Stimulated activated CD4-positive, alpha-beta T cell treated with anti-CD3 and anti-CD28 coated beads, TNF-alpha, amount 100 ng/mL, for 1 hour (primary cell): ENCODE measurements at places on chromosomes 5 and 9.

GRCh38 chr5:1103505-1104326 is 8.1 kb downstream of the SLC12A7 start:
- no peak for DNase-seq

GRCh38 chr9:33065157-33066076 is 11.1 kb downstream of the SMU1 start:
- DNase-seq: no peak

DNA sequence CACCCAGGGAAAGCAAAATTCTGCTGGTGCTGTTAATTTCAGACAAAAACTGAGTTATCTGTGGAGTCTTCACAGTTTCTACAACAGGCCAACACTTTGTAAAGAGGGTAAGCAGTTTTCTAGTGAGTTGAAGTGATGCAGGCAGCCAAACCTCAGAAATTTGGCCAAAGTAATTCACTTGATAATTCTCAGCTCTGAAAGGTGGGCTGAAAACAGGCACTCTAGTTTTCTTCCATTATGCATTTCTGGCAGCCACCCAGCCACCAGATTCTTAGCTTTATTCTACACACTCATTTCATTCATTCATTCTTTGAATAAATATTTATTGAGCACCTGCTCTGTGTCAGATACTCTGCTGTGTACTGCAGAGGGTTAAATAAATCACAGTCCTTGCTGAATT is 184.2 kb downstream of the RAB3C start:
- no peak for DNase-seq

GRCh38 chr9:69535286-69535832 is 136.8 kb downstream of the APBA1 start:
- no peak for DNase-seq

DNA sequence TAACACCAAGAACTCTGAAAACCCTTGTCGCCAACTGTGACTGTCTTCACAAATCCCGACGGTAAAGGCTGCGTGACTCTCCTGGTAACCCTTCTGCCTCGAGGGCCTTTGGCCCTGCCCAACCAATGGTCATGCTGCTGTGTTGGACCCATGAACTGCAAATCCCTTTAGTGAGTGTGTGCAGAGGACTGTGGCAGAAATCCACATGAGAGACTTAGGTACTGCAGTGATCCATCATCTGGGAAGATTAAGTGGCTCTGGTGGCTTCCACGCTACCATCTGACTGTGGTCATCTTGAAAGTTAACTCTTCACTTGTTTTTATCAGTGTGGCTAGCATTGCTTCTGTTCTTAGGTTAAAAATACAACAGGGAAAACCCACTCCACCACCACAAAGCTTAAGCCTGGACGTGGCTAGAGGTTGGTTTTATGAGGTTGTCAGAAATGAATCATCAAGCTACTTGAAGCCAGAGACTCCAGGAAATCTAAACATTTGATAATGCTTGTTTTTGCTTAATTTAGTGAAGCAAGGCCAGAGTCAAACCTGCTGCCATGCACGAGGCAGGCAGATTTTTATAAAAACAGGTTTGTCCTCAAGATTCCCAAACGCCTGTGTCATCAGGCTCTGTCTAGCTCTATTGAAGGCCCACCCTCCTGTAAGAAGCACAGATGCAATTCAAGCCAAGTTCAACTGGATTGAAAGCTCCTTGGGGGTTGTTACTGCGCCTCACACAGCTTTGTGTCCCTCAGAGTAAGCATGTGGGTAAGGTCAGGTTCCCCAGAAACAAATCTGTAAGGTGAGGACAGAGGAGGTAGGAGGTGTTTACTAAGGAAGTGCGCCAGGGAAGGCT is 52.7 kb upstream of the ERCC6L2 start:
- no peak for DNase-seq

- DNase-seq: no peak
Observed at GRCh38 chr5:33975852-33976251, 8.6 kb downstream of the SLC45A2 start.

DNA sequence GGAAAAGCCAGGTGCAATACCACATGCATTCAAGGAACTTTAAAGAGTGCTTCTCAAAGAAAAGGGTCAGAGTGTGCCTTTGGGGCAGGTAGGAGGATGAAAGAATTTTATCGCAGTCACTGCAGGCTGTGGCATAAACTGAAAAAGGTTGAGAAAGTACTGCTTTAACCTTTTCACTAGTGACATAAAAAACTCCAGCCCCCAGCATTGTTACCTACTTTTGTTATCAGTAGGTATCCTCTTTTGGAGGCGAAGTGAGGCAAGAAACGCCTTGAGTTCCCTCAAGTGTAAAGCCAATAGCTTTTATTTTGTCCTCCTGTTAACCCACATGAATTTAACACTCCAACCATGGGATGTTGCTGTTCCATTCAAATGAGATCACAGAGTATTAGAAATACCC is 64.7 kb upstream of the CHD1 start:
- DNase-seq: no peak

DNA sequence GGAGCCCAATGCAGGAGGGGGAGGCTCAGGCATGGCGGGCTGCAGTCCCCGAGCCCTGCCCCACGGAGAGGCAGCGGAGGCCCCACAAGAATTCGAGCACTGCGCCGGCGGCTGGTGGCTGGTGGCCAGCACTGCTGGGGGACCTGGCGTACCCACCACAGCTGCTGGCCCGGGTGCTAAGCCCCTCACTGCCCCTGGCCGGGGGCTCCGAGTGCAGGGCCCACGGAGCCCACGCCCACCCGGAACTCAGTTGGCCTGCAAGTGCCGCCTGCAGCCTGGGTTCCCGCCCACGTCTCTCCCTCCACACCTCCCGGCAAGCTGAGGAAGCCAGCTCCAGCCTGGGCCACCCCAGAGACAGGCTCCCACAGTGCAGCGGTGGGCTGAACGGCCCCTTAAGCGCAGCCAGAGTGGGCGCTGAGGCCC is 780.3 kb downstream of the DTWD2 start:
- no peak for DNase-seq

- no peak for DNase-seq
Observed at GRCh38 chr5:79020861-79021561, 35.9 kb upstream of the ARSB start.

DNA sequence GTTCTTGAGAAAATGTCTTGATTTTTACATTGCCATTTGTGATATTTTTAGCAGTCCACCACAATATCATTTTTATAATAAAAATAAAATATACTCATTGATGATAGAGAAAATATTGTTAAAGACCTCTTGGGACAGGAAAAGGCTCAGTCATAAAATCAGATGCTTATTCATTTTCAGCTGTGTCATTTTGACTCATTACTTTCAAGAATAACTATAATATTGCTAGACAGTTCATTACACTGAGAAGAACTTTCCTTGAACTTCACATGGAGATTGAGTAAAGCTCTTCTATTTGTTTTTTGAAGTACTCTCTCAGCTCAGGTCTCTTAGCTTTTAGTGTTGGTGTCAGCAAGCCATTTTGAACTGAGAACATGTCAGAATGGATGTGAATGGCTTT is 8.5 kb upstream of the MEIKIN start:
- no peak for DNase-seq

DNA sequence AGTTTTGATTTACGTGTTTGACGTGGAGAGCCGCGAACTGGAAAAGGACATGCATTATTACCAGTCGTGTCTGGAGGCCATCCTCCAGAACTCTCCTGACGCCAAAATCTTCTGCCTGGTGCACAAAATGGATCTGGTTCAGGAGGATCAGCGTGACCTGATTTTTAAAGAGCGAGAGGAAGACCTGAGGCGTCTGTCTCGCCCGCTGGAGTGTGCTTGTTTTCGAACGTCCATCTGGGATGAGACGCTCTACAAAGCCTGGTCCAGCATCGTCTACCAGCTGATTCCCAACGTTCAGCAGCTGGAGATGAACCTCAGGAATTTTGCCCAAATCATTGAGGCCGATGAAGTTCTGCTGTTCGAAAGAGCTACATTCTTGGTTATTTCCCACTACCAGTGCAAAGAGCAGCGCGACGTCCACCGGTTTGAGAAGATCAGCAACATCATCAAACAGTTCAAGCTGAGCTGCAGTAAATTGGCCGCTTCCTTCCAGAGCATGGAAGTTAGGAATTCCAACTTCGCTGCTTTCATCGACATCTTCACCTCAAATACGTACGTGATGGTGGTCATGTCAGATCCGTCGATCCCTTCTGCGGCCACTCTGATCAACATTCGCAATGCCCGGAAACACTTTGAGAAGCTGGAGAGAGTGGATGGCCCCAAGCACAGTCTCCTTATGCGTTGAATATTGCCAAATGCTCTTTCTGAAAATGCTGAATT is 850 bp downstream of the RRAGA start:
- DNase-seq: no peak

DNA sequence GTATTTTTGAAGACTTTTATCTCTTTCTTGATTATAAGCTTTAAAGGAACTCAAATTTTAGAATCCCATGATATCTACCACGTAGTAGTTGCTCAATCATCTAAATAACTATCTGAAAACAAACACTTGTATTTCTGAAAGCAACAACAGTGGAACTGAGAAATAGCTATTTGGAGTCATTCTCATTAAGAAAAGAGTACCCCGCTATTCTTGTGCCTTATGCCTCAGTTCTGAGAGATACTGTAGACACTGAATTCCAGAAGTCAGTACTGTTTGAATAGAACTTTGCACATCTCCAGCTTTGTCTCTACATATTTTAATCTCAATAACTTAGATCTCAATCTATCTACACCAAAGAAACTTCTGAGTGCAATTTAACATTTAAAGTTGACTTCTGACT is 11.4 kb downstream of the CHD1 start:
- DNase-seq: no peak

DNA sequence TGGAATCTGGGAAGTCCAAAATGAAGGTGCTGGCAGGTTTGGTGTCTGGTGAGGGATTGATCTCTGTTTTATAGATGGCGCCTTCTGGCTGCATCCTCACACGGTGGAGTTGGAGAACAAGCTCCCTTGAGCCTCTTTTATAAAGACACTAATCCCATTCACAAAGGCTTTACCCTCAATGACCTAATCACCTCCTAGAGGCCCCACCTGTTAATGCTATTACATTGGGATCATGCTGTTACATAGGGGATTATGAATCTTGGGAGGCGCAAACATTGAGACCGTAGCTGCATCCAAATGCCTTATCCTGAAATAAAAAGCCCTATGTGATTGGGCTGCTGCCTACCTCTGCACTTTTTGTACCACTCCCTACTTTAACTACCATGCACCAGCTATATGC is 197.1 kb upstream of the HMHB1 start:
- no peak for DNase-seq

DNA sequence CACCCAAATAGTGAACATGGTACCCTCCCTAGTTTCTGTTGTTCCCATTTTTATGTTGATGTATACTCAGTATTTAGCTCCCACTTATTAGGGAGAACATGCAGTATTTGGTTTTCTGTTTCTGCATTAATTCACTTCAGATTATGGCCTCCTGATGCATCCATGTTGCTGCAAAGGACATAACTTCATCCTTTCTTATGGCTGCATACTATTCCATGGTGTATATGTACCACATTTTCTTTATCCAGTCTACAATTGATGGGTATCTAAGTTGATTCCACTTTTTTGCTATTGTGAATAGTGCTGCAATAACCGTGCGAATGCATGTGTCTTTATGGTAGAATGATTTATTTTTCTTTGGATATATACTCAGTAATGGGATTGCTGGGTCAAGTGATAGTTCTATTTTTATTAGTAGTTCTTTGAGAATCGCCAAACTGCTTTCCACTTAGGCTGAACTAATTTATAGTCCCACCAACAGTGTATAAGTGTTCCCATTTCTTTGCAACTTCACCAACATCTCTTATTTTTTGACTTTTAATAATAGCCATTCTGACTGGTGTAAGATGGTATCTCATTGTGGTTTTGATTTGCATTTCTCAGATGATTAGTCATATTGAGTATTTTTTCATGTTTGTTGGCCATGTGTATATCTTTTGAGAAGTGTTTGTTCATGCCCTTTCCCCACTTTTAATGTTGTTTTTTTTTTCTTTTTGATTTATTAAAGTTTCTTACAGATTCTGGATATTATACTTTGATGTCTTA is 79.6 kb downstream of the SMIM15 start:
- no peak for DNase-seq

GRCh38 chr5:18503797-18504328 is 869.6 kb downstream of the TAF11L14 start:
- no peak for DNase-seq

- no peak for DNase-seq
Observed at GRCh38 chr9:12933957-12934356, 159.1 kb downstream of the LURAP1L start.
